ENCODE measurements at places on chromosomes 6 and 20.

DNA sequence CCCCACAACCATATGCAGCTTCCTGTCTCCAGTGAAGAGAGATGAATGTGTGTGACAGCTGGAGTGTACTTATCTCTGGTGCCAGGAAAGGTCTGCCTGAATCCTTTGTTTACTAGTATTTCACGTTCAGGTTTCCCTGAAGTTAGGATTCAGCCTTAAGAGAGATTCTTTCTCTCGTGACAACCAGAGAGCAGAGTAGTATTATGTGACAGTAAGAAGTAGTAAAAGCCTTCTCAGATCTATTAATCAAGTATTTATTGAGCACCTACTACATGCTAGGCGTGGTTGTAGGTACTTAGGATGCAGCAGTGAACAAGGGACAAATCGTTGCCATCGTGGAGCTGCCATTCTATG is 949 bp downstream of the KIFC1 start:
- no peak for DNase-seq

GRCh38 chr20:50290112-50290511 is 99.5 kb downstream of the CEBPB start:
- DNase-seq: no peak

GRCh38 chr6:163337958-163338357 is 76.6 kb upstream of the QKI start:
- no peak for DNase-seq

GRCh38 chr6:802701-803100 is 109.8 kb upstream of the EXOC2 start:
- no peak for DNase-seq

DNA sequence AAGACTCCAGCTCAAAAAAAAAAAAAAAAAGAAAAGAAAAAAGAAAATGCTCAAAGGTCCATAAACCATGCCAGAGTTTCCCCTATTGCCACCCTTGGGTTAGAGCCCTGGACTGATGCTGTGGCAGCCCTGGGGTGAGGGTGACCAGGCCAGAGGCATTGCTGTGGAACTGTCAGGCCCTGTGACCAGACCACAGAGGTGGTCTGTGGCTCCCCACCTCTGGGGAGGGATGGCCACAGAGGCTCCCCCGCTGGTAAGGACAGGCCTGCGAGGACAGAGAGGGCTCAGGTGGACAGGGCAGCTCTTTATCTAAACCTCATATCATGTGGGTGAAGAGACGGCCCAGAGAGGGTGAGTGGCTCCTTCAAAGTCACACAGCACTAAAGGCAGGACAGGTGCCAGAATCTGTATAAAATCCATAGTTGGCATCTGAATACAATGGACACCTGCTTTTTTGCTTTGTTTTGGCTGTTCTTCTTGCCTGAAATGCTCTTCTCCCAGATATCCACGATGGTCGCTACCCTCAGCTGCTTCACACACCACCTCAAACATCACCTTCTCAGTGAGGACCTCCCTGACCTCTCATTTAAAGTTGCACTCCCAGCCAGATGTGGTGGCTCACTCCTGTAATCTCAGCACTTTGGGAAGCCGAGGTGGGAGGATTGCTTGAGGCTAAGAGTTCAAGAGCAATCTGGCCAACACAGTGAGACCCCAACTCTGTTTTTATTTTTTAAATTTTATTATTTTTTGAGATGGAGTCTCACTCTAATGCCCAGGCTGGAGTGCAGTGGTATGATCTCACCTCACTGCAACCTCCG is 22.5 kb upstream of the SPDEF start:
- no peak for DNase-seq
